ENCODE measurements at places on chromosomes 7 and 10.

DNA sequence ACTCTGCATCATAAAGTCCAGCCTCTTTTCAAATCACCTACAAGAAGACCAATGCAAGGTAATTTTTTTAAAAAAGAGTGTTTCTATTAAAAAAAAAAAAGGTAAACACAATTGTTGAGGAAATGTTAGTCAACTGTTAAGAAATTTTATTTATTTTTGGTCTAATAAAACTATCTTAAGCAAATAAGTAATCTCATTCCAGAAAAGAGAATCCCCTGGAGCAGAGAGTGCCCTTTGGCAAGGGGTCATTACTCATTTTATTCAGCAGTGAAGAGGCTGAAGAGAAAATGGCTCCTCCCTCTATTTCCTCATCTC is 63.4 kb upstream of the GSDME start:
- no peak for DNase-seq

- DNase-seq, result no peak
Observed at GRCh38 chr10:47190301-47190700, 109.7 kb upstream of the GDF10 start.

- DNase-seq, result no peak
Observed at GRCh38 chr7:102888561-102889233, 24.1 kb upstream of the LRRC17 start.

DNA sequence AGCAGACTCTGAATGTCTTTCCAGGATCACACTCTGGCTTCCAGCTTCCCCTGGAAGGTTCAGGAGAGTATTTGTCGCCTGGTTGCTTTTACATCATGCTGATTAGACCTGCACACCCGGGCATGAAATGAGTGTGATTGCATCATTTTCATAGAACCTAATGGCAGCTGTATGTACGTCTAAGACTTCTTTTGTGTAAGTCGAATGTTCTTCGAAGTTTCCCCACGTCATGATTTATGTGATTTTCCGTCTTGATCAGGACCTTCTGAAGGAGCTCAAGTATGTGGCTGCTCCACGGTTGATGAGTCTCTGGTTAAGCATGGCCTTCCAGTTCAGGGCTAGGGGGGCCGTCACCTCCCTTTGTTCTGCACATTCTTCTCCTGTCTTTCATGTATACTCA is 4.5 kb downstream of the EIF4H start:
- no peak for DNase-seq
